Left renal pelvis (tissue), 4 donors: ENCODE measurements at places on chromosomes 5 and 9. TPM values are rescaled to one million over a fixed set of nuclear protein-coding genes. Genes with fewer than 3 reads are reported as not detected.

GRCh38 chr5:141491323-141492167 lies 2.7 kb downstream of the PCDHGC5 start:
- DNase-seq = no peak

DNA sequence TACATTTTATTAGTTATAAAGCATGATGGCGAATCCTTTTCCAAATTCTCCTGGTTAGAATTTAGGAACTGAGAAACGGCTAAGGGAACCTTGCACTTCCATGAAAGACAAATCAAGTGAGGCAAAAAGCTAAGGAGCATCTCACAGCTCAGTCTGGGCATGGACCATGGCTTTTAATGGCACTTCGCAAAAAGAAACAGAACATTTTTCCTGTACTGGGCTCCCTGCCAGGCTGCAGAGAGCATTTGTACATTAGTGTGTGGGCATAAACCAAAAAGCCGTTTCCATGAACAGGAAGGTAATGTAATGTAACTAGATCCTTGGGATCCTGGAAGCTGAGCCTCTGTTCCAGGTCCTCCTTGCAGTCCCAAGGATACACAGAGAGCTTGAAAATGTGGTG lies 354.2 kb downstream of the MRPS30 start:
- no peak for DNase-seq

DNA sequence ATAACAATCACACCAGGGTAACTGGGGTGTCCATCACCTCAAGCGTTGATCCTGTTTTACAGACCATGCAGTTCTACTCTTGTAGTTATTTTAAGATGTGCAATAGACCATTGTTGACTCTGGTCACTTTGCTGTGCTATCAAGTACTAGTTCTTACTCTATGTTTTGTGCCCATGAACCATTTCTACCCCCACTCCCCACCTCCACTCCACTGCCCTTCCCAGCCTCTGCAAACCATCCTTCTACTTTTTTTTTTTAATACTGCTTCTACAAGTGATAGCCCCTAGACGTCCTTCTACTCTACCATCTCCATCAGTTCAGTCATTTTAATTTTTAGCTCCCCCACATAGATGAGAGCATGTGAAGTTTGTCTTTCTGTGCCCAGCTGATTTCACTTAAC lies 38.8 kb downstream of the EHMT1 start:
- no peak for DNase-seq

DNA sequence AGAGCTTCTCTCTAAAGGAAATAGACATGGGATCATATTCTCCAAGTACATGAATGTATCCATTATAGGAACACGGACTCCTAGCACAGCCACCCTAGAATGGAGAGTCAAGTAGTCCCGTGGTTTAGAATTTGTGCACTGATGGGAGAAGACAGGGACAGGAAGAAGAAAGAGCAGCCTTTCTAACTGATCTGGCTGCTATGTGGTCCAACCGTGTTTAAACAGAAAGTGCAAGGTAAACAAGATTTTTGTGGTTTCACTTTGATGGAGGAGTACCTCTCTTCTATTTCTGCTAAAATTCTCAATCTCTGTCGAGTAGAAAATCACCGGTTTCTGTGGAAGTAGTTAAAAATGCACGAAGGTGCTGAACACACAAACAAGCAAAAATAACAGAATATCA lies 171.3 kb downstream of the ST8SIA4 start:
- DNase-seq = no peak

- no peak for DNase-seq
These were observed 486.7 kb downstream of the RAB3C start for GRCh38 chr5:59069438-59070079.

PCDHA3 gene
- polyA plus RNA-seq = 0.74 TPM
